ENCODE measurements at places on chromosomes 6 and 20. TPM values are rescaled to one million over a fixed set of nuclear protein-coding genes. Genes with fewer than 3 reads are reported as not detected.

Gene LRRC1
- total RNA-seq: 3.7 TPM

Gene MPIG6B
- 12.8 TPM for total RNA-seq

Gene SPATS1
- total RNA-seq: not detected

Gene LGSN
- not detected for total RNA-seq

Gene DPPA5
- total RNA-seq: not detected

Gene TNF
- 24.2 TPM for total RNA-seq

Gene SLC12A5
- not detected for total RNA-seq

Gene CEP57L1
- total RNA-seq: 8.9 TPM

Gene C6orf118
- not detected for total RNA-seq

Gene PGK2
- total RNA-seq: not detected

Gene MYMX
- not detected for total RNA-seq
